ENCODE measurements at places on chromosomes 6 and 20. TPM values are rescaled to one million over a fixed set of nuclear protein-coding genes. Genes with fewer than 3 reads are reported as not detected.

- DNase-seq, result no peak
Observed at GRCh38 chr6:11427723-11428245, 109.8 kb upstream of the TMEM170B start.

GRCh38 chr6:120584111-120584760, 750.0 kb downstream of the TBC1D32 start:
- DNase-seq, result no peak

DNA sequence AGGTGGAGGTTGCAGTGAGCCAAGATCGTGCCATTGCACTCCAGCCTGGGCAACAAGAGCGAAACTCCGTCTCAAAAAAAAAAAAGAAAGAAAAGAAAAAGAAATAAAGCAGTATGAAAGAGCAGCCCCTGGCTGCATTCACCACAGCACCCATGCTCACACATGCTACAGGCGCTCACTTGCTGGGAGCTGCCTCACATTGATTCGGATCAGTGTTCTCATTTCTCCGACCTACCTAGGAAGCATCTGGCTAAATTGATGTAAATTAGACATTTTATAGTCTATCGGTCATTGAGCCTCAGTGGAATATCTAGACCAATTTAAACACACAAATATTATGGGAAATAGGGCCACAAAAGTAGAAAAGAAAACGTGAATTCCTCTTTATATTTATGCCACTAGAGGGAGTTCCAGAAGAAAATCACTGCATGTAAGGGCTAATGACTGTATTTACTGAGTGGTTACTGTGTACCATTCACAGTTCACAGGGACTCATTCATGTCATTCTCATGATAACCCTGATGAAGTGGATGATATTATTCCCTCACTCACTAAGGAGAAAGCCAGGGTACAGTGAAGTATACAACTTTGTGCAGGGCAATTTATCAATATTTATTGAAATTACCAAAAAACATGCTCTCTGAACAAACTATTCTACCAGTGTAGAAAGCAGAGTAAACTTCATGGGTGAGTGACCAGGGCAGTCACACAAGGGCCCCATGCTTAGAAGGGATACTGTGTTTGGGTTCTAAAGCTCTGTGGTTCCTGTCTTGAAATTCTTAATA, 5.3 kb upstream of the MOG start:
- DNase-seq, result no peak

DNA sequence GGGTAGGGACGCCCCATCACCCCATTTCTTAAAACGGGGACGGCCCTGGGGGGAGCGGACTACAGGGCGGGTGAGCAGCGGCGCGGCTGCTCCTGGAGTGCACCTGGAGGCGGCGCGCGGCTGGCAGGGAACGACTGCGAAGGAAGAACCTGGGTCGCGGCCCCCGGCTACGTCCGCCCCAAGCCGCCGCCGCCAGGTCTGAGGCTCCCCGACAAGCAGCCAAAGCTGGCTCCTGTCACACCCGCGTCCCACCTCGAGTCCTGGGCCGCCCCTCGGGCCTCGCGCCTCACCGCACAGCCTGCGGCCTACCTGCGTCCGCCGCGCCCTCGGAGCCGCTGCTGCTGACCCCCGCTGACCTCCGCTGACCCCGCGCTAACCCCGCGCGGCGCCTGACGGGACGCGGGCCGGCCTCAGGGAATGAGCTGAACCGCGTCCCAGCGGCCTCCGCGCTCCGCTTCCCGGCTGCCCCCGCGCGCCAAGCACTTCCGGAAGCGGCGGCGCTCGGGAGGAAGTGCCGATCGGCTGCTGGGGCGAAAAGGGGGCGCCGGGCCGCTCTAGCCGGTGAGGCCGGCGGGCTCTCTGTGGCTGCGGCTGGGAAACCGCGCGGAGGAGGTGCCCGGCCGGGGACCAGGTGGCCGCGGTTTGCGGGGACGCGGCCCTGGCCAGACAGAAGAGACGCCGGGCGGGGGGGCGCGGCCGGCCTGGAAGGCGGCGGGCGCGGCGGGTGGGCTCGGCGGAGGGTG, at the start of the genes ARFRP1 and ZGPAT:
Gene ARFRP1 (minus strand): TSS at position 419 of the 743 bp plus-strand sequence. CDS start 885 bp downstream, outside the sequence.
Gene ZGPAT (plus strand): TSS at position 482 of the 743 bp plus-strand sequence. CDS start 542 bp downstream, outside the sequence.
- peak; percentile 88 for DNase-seq

DNA sequence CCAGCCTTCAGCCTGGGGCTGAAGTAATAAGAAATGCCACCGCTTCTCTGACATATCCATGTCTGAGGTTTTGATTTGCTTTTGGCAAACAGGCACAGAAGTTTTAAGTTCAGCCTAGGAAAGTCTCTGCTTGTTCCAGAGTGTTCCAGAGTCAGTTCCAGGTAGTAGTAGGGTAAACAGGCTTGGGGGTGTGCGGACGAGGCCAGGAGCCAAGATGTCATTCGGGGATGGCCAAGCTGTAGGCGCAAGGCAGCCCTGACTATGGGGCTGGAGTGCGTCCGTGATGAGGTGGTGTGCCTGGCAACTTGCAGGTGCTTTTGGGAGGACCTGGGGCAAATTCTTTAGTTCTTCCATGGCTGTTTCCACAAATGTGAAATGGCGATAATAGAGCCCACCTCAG, 60.3 kb downstream of the IRF4 start:
- DNase-seq, result no peak

DNA sequence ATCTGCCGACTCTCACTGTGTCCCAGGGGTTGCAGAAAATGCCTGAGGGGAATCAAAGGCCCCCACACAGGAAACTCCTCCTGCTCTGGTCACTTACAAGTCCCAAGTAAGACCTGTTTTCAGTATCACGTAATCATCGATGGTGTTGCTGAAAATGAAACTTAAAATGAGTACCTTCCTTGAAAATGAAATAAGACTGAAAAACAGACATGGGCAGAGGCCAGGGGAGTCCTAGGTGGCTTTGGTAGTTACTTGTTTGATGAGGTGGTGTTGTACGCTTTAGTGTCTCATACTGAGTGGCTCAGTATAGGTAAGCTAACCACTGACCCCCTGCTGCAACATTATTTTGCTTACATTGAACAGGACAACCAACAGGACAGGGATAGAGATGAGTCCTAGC, 43.0 kb upstream of the SYNCRIP start:
- no peak for DNase-seq

DNA sequence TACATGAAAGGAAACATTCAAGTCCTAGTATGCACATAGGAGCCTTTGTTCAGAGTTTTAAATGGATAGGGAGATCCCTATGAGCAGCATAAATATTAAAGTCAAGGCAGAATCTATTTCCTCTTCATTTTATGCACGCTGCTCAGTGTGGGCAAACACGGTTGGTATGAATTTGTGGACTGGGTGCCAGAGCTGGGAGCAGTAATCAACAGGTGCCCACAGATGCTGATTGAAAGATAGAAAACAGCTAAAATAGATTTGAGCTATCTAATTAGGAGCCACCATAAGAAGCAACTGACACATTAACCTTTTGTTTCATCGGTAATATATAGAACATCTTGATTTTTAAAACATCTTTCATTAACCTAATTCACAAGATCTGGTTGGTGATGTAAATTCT, 175.5 kb downstream of the EYS start:
- DNase-seq, result no peak

- DNase-seq, result no peak
Observed at GRCh38 chr6:126444659-126445273, 104.9 kb downstream of the CENPW start.

DNA sequence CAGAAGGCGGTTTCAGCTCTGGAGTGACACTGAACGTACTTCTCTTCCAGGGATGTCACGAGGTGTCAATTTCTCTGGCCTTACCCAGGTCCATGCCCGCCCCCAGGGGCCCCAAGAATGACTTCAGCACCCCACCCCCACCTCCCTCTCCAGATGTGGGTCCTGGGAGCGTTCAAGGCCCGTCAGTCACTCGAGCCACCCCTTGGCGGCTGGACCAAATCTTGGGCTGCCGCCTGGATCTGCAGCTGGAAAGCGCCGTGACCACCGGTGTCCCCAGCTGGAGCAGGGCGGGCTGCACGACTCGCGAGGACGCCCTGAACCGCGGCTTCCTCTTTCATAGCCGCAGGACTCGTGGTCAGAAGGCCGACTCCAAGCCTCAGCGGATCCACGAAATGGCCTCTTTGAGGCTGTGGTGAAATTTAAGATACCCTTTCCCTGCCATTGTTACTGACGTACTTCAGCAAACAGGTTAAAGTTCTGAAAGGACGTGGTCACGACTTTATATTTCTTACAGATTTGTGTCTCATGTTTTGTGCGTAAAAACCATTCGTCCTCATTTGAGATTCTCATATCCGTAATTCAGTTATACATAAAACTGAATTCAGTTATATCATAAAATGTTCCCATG, 29.3 kb downstream of the TRIM38 start:
- DNase-seq, result peak; percentile 71

GRCh38 chr20:8744228-8744844, 324.6 kb upstream of the PLCB4 start:
- no peak for DNase-seq

- DNase-seq, result no peak
Observed at GRCh38 chr20:62921119-62921687, 5.1 kb downstream of the DIDO1 start.

DNA sequence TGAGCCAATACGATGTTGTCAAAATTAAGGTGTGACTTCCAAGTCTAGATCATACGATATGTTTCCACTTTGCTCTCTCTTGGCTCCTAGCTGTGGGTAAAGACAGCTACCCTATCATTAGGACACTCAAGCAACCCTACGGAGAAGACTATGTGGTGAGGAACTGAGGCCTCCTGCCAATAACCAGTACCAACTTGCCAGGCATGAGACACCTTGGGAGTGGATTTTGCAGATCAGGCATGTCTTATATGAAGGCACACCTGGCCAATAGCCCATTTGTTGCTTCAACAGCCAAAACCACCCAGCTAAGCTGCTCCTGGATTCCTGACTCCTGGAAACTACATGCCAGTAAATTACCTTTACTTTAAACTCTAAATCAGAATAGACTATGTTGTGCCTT, 863.4 kb downstream of the DHX35 start:
- DNase-seq, result no peak

GRCh38 chr6:25925876-25926275, 4.6 kb downstream of the SLC17A2 start:
- no peak for DNase-seq

XRN2 gene
- 50.2 TPM for total RNA-seq

CDSN gene
- not detected for total RNA-seq

POM121L2 gene
- not detected for total RNA-seq

RAE1 gene
- total RNA-seq, result 24.0 TPM

AK9 gene
- total RNA-seq, result 6.5 TPM

All from ovary (tissue), 10 donors.